WERI-Rb-1 (cell line): ENCODE measurements at places on chromosomes 3 and 15.

GRCh38 chr15:33069161-33069560 lies 125.4 kb downstream of the FMN1 start:
- DNase-seq, result no peak

GRCh38 chr3:78141269-78141668 lies 1101.4 kb downstream of the ROBO2 start:
- DNase-seq, result no peak

DNA sequence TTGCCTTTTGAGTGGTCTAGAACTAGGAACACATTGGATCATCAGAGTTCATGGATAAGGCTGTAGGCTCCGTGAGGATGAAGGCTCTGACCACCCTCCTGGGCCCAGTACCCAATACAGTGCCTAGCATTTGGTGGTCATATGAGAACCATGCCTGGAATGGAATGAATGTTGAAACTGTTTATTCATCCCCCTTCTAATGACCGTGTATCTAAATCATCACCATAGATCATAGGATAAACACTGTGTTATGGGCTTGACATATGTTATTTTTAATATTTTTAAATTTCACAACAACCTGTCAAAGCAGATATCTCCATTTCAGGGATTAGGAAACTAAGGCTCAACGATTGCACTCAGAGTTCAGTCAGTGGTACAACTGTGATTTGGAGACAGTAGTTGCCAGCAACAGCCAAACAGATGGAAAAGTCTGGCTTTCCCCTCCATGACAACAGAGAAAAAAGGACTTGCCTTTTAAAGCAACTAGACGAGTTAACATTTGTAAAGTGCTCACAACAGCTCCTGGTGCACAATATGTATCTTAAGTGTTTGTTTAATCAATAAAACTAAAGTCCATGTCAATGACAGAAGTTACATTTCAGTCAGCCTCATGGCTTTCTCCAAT lies 89.6 kb downstream of the TMEM266 start:
- DNase-seq, result no peak

DNA sequence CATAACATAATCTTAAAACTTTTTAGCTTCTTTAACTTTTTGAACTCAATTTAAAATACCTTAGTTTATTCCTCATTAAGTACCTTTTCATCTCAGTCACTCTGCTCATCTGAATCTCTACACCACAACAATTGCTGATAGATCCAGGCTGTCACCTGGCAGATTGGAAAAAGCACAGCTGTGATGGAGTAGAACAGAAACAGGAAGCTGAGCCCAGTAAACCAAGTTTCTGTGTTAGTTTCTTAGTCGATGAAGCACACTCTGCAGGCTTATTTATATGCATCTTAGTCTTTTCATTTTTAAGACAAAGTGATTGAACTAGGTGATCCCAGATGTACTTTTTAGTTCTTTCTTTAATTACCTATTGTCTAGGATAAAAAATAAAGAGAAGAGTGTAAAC lies 1398.0 kb upstream of the ALCAM start:
- no peak for DNase-seq

DNA sequence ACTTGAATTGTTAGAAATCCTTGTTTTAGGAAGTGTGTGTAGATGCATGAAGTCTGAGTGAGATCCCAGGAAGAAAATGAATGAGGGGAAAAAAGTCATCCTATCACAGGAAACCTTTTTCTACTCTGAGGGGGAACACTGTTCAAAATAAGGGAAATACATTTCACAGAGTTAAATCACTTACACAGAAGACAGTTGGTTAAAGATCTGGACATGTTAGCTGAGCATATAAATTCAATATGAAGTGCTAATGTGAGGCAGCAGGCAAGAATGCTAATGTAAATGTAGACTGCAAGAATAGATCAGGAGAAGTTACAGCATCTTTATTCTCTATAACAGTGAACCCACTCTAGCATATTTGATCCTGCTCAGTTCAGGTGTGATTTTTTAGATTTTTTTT lies 2.6 kb downstream of the TBCCD1 start:
- DNase-seq, result no peak
